ENCODE measurements at places on chromosomes 2 and 18.
A peak's percentile ranks its signal among the peaks of the same experiment; 100 is the strongest.

- no peak for DNase-seq
These were observed 108.4 kb upstream of the RMDN2 start for GRCh38 chr2:37816686-37817085.

GRCh38 chr2:204129591-204130294 is 193.2 kb downstream of the ICOS start:
- no peak for DNase-seq

DNA sequence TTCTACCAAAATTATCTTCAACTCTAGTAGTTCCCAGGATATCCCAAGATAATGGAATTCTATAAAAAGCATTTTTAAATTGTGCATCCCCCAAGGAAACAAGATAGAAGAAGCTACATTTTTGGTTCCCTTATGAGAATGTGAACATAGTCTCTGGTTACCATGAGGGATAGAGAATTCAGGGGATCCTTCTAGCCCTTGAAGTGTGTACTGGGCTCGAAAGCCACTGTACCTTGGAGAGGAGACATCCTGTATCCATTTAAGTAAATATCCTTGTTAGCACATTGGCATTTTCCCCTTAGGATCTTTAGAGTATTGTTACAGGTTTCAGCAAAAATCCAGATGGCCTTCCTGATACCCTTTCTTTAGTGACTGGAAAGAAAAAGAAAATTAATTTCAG is 228.5 kb downstream of the RTP5 start:
- DNase-seq = no peak

DNA sequence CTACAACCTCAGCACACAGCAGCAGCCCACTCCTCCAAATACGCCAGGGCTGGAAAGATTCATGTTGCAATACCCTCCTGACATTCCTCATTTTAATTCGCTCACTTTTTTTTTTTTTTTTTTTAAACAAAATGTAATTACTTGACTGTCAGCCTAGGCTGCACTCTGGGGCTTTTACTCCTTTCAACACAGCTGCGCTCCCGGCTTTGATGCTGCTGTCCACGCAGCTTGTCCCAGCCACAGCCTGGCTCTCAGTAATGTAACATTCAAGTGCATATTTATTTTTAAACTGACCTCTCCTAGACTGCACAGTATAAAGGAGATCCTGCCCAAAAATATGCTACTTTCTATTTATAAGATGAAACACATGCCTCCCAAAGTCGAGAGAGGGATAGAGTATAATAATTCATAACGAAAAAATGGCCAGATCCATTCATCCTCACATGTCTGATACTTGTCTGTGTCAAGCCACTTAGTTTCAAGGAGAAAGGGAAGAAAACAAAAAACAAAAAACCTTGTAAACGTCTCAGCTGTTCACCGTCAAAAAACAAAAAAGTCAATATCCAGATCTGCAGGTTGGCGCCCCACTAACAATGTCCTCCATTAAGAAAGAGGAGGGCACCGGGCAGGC is 949 bp downstream of the CDC42EP3 start:
- DNase-seq = no peak

DNA sequence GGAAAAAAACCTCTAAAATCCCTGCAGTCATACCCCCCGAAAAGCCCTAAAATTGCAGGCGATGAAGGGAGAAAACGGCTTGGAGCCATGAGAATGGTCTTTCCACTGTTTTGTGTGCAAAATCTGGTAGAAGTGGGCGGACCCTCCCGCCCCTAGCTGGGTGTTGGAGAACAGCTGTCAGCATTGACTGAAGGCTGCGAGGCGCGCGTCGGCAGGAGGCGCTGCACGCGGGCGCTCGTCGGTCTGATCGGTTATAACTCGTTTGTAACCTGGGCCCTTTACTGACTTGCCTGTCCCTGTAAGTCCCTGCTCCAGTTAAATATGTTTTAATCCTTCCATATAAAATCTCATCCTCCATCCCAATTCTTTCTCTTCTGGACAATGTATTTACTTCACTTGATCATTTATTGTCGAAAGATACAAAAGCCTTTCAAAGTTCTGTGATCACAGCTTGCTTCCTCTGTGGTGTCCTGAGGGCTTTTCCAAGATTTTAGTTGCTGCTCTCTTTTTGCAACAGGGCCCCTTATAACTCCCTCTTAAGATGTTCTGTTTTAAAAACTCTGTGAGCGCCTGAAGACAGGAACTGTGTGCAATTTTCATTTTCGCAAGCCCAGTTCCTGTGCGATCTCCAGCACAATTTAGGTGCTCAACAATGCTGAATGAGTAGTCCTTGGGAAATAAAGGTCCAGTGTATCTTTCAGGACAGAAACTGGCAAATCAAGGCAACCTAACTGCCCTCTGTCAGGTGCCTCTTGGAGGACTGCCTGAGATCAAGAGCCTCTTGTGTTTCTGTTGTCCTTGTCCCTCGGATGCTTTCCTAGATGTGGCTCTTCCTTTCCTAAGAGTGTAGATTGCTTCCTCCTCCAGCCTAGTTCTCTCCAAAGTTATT is 918 bp upstream of the HNRNPLL start:
- peak; percentile 35 for DNase-seq

DNA sequence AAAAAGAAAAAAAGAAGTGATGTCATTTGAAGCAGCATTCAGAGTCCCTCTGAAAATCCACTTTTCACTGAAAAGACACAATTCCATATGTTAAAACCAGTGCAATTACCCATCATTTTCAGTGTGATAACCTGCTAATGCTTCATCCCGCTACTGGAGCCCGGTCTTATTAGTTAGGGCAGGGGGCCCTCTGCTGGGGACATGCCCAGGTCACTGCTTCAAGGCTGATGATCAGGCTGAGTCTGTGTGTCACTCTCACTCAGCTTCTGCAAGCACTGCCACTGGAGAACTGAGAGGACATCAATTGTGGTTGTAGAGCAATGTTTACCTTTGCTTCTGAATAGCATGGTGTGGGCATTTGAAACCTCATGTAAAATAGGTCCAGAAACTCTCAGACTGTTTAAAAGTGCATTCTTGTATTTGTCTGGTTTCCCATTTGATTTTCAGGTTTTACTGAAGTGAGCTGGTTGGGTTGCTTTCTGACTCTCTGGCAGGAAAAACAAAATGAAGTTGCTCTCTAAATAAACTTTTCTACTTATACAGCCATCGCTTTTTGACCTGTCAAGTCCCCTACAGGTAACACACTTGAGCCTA is 49.2 kb upstream of the NXPH2 start:
- DNase-seq = no peak

- no peak for DNase-seq
These were observed 142.7 kb downstream of the ACKR3 start for GRCh38 chr2:236712304-236712703.

- no peak for DNase-seq
These were observed 50.3 kb downstream of the TSN start for GRCh38 chr2:121805766-121806143.

- DNase-seq = no peak
These were observed 67.7 kb downstream of the EPAS1 start for GRCh38 chr2:46364797-46365457.

- DNase-seq = no peak
These were observed 40.3 kb downstream of the MYCN start for GRCh38 chr2:15980605-15981098.

GRCh38 chr2:17363846-17364245 is 154.4 kb downstream of the RAD51AP2 start:
- no peak for DNase-seq

DNA sequence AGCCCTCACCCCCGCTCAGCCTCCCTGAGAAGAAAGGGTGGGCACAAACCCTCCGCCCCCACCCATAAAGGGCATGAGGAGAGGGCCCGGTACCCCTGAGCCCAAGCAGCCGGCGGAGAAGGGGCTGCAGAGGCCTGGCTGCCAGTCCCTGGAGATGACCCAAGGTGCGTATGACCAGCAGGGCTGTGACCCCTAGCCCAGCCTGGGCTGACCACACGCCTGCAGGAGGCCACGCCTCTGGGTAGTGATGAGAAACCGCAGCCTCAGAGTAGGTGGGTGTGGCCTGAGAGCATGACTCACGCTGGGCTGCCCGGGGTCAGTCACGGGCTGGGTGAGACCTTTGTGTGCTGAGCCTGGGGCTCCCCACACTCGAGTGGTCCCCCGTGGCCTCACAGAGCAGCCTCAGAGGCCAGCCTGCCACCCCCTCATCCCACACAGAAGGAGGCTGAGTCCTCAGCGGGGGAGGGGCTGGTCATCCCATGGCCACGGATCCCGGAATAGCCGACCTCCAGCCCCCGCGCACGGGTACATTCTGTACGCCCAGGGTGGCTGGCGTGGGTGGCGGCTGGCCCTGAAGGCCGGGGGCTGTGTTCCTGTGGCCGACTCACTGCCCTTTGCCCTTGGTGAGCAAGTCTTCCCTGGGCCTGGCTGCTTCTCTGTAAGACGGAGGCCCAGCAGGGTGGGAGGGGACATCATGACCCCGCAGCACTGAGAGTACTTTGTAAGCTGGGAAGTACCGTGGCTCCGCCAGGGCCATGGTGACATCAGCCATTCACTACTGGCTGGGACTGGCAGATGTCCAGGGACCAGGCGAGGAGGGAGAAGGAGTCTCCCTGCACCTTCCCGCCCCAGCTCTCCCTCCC is 110.8 kb upstream of the OTOS start:
- DNase-seq = no peak

DNA sequence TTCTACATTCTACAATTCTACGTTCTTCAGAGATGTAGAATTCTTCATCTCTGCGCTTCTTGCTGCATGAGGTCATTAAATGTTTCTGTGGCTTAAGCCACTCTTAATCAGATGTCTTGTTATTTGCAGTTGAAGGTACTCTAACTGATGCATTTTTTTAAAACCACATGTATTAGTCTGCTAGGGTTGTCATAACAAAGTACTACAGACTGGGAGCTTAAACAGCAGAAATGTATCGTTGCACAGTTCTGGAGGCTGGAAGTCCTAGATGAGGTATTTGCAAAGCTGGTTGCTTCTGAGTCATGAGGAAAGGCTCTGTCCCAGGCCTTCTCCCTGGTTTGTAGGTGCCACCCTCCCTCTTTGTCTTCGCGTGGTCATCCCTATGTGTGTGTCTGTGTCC is 176.3 kb upstream of the GLI2 start:
- no peak for DNase-seq

GRCh38 chr2:16656784-16657391 is 8.7 kb downstream of the CYRIA start:
- DNase-seq = no peak

DNA sequence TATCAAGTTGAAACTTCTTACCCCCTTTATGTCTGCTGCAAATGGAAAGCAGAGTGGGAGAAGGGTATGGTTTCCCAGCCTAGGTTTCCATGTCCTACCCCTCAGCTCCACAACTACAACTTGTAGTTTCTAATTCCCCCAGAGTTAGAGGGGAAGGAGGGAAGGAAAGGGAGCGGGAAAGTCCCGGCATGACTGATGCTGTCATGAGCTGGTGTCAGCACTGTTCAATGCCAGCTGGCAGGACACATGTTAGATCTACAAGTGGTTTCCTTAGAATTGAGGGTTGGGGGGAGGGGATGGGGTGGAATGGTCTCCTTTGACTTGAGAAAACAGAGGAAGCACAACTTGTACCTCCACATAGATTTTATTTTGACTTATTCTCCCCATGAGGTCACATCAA is 194.0 kb downstream of the MBD2 start:
- no peak for DNase-seq

GRCh38 chr2:163859951-163860350 is 124.1 kb upstream of the FIGN start:
- no peak for DNase-seq

DNA sequence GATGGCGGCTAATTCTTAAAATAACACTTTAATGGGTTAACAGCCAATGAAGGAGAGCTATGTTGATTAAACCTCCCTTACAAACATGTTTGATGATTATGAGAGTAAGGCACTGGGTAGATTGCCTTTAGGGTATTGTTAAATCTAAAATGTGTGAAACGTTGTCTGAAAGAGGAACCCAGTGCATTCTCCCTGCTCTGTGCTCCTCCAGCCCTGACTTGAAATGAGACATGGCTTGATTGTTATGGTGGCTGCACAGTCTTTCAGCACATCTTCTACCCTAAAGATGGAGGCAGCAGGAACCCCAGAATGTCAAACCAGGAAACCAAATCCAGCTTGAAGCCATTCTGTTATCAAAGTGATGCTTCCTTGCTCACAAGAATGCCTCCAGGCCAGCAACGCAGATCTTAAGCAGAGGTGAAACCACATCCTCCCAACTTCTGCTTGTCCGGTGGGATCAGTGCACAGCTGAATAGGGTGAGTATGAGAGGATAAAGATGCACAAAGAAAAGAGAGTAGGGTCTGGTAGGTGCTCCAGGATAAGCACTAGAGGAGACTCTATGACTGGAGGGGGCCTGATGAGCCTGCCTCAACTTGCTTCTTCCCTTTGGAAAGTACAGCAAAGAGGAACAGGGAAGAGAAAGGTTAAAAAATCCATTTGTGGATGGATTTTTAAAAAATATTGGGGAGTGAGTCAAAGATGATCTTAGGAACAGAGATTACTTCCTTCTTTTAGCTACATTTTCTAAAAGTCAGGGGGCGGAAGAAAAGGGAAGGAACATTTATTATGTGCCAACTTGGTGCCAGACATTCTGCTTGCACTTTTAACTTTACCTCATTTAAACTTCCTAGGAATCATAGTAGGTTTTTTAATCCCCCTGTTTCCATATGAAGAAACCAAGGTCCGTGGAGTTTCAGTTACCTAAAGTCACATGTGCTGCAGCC is 523.0 kb downstream of the TXNL1 start:
- DNase-seq = no peak

DNA sequence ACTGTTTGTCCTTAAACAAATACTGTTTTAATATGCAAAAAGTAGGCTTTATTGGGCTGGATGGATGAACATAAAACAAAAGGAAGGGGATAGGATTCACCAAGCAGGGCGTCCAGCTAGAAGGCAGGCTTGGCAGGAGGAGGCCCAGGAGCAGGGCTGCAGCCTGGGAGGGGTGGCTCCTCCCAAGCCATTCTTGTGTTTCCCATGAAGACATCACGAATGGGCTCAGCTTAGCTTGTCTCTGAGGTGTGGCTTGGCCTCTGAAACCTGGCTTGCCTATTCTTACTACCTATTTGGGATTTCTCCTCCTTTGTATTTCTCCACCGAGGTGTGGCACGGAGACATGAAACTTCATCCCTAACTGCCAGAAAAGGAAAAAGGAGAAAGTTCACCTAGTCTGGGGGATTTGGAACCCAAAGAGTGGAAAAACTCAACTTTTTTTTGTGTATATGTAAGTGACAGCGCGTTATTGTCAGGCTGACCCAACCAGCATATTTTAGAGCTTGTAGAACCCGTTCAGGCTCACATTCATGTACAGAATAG is 481.9 kb upstream of the SPRED2 start:
- no peak for DNase-seq

DNA sequence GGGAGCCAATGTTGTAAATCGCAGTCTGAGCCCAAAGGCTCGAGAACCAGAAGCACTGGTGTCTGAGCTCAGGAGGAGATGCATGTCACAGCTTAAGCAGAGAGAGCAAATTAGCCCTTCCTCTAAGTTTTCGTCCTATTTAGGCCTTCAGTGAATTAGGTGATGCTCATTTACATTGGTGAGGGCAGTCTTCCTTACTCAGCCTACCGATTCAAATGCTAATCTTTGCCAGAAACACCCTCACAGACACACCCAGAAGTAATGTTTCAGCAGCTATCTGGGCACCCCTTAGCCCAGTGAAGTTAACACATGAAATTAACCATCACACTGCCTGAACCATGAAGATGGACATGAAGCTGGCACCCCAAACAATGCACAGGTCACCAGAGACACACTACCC is 385.1 kb downstream of the STK39 start:
- no peak for DNase-seq

Measured in activated naive CD4-positive, alpha-beta T cell (primary cell).